ENCODE measurements at places on chromosomes 5 and 9.

DNA sequence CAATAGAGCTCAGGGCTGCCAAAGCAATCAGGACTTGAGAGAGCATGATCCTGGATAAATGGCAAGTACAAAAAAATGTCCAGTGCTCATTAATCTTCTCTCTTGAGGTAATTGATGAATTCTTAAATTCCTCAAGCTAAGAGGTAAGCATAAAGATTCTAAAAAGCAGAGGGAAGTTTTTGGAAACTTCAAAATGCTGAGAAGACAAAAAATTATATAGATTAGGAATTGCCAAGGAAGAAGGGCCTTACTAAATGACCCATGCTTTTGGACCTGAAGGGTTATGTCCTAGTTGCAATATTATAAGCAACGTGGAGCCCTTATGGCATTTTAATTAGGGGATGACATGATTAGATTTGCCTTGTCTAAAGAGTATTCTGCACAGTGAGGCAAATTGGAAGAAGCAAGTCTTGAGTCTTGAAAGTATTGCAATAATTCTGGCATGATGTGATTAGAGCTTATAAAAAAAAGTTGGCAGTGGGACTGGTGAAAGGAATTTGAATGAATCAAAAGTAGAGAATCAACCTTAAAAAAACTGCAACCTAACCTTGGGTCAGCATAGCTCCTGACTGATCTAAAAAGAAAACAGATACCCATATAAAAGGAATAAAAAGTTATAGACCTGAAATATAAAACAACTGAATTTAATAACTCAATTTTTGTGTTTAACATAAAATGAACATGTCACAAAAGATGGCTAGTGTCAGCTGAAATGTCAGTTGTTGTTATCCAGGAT, 323.8 kb upstream of the ARRDC3 start:
- H3K27ac ChIP-seq: no peak overlapping the region
- DNase-seq: no peak
- no peaks in the 10 kb centered on the region for H3K27me3 ChIP-seq
- H3K4me3 ChIP-seq: no peak overlapping the region
- H3K36me3 ChIP-seq: no peaks in the 10 kb centered on the region

- no peaks in the 10 kb centered on the region for H3K36me3 ChIP-seq
- peaks cover 4% of the 10 kb centered on the region for H3K27me3 ChIP-seq
- no peak for DNase-seq
- no peak overlapping the region for H3K4me3 ChIP-seq
Observed at GRCh38 chr9:2853517-2853916, 9.6 kb upstream of the PUM3 start.

DNA sequence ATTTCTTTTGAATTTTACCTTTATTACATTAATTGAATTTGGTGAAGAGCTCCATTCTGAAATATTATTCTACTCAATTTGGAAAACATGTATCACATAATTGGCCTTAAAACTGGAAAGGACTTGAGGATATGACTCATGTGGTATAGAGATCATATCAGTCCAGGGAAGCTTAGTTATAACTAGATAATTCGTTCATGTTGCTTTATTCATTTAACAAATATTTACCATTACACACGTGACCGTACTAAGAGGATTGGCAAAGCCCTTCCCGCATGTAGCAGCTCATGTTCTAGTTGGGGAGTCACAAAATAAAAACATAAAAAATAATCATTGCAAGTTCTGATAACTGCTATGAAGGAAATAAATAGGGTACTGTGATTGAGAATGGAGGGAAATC, 1816.5 kb downstream of the MAT2B start:
- H3K36me3 ChIP-seq: no peaks in the 10 kb centered on the region
- H3K27ac ChIP-seq: no peak overlapping the region
- no peak overlapping the region for H3K4me3 ChIP-seq
- no peak for DNase-seq

- H3K36me3 ChIP-seq: no peaks in the 10 kb centered on the region
- H3K27ac ChIP-seq: no peak overlapping the region
- no peak overlapping the region for H3K4me3 ChIP-seq
- no peak for DNase-seq
- peaks cover under 1% of the 10 kb centered on the region for H3K4me1 ChIP-seq
- peaks cover 3% of the 10 kb centered on the region for H3K27me3 ChIP-seq
Observed at GRCh38 chr5:150661821-150662596, 958 bp downstream of the MYOZ3 start.

Data from CD4-positive, CD25-positive, alpha-beta regulatory T cell (primary cell).